ENCODE measurements at places on chromosomes 6 and 20. TPM values are rescaled to one million over a fixed set of nuclear protein-coding genes. Genes with fewer than 3 reads are reported as not detected.

Gene RAD21L1
- total RNA-seq, result 0.19 TPM

Gene ARMH2
- total RNA-seq, result not detected

Gene ARHGAP40
- total RNA-seq, result 0.06 TPM

Gene SAMD10
- 0.47 TPM for total RNA-seq

DNA sequence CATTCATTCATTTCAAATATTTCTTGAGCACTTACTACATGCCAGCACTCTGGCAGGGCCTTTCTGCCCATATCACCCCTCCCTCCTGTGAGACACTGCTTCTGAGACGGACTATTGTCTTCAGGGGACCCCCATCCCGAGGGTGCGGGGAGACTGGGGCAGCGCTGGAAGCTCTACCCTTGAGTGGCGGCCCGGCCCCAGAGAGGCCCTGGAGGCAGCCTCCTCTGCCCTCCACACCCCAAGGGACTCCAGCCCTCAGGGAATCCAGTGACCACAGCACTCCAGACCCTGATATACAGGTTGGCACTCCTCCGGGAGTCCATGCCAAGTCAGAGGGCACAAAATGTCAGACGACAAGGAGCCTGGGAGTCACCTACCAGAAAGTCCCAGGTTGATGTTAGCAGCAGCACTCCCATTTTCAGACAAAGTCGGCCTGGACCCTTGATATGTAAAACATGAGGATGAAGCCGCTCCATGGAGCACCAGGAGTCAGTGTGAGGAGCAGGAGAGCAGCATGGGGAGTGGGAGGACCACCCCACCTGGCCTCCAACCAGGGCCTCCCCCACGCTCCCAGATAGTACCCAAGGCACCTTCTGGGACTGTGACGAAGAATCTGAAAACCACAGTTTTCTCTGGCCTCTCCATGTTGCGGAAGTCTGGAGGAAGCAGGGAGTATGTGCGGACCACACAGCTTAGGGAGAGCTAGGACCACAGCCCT is 20.7 kb downstream of the TFEB start:
- DNase-seq, result no peak

GRCh38 chr6:166397849-166398248 is 15.1 kb upstream of the MPC1 start:
- DNase-seq, result no peak

GRCh38 chr6:149503276-149503675 is 18.5 kb upstream of the ZC3H12D start:
- no peak for DNase-seq

GRCh38 chr6:15254070-15254975 is 8.5 kb downstream of the JARID2 start:
- DNase-seq, result peak; percentile 83

Data from SJSA1 (cell line).